Activated naive CD8-positive, alpha-beta T cell treated with anti-CD3 and anti-CD28 coated beads, Interleukin-2, amount 50 U/mL, for 16 hours (primary cell): ENCODE measurements at places on chromosomes 7 and 10.

DNA sequence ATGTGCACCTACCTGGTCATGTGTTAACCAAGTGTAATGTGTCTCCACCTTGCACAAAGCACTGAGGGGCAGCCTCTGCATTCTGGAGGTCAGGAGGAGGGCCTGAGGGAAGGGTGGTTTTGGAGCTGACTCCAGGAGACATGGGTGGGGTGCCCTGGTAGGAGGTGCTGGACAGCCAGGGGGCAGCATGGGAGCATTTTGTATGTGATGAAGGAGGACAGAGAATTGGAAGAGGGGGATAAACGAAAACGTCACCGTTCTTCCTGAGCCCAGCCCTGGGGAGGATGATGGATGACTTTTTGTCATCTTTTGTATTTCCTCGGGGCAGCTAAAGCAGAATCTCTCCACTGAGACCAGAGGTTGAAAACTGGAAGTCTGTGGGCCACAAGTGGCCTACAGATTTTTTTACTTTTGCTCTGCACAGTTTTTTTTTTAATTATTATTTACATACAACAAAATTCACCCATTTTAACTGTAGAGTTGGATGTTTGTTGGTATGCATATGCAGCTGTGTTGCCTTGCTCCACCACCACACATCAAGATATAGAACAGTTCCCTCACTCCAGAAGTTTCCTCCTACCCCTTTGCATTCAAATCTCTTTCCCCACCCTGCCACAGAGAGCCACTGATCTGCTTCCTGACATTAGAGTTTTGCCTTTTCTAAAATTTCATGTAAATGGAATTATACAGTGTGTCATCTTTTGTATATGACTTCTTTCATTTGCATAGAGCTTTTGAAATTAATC, 242.5 kb downstream of the VTI1A start:
- DNase-seq: no peak

DNA sequence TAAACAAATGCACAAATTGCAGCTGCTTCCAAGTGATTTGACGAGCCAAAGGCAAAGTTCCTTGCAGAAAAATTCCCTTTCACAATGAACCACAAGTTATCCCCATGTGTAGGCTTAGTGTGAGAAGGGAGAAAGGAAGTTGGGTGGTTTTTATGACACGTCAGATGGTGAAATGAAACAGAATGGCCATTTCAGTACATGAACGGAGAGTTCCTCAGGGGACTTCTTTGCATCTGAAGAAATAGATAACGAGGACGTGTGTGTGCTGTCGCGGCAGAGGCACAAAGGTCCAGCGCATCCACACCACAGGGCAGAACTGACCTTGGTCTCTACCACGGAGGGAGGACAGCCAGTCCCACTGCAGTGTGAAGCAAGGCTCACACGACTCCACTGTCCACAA, 135.9 kb downstream of the PAXIP1 start:
- DNase-seq: no peak

GRCh38 chr10:70315815-70316214, 32.0 kb upstream of the NPFFR1 start:
- DNase-seq: no peak

DNA sequence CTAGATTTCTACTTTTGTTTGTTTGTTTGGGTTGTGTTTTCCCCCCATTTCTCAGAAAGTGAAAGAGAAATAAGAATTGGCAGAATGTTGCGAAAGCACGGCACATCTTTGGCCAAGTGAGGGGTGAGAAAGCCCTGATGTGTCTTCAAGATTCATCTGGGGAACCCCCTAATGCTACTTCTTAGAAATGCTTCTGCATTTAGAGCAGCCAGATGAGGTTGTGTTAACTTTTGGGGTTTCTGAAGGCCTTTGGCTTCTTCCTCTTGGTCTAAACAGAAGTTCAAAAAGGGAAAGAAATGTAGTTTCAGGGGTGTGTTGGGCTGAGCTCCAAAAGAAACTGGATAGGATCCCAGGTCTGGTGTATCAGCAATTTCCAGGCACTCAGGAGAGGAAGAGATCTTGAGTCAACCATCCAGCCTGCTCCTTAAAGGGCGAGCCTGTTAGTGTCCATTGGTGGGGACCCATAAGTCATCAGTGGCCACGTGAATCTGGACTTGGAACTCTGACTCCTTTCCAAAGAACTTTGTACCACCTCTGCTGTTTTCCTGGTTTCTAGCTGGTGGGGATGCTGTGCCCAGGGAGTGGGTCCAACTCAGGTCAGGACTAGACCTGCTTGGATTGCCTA, 6.5 kb downstream of the DUSP5 start:
- peak; percentile 27 for DNase-seq

- DNase-seq: no peak
These were observed 81.3 kb upstream of the DKK1 start for GRCh38 chr10:52232561-52233350.

DNA sequence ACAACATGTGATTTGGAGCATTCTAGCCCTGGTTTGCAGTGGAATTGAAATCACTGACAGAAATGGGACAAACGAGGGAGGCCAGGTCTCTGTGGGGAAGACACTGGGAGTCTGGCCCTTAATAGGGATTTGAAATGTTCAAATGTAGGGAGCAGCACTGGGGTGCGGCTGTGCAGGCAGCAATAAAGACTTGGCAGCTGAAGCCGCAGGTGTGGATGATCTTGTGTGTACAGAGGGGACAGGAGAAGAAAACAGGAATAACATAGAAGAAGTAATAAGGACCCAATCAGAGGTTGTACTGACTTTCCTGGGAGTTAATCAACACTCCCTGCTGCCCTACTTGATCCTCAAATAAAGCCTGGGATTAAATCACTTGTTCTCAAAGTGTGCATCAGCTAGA, 127.6 kb upstream of the PTN start:
- no peak for DNase-seq

- no peak for DNase-seq
These were observed 72.1 kb upstream of the TNRC18 start for GRCh38 chr7:5495581-5496375.

- no peak for DNase-seq
These were observed 347.2 kb upstream of the TPK1 start for GRCh38 chr7:145183069-145183468.

DNA sequence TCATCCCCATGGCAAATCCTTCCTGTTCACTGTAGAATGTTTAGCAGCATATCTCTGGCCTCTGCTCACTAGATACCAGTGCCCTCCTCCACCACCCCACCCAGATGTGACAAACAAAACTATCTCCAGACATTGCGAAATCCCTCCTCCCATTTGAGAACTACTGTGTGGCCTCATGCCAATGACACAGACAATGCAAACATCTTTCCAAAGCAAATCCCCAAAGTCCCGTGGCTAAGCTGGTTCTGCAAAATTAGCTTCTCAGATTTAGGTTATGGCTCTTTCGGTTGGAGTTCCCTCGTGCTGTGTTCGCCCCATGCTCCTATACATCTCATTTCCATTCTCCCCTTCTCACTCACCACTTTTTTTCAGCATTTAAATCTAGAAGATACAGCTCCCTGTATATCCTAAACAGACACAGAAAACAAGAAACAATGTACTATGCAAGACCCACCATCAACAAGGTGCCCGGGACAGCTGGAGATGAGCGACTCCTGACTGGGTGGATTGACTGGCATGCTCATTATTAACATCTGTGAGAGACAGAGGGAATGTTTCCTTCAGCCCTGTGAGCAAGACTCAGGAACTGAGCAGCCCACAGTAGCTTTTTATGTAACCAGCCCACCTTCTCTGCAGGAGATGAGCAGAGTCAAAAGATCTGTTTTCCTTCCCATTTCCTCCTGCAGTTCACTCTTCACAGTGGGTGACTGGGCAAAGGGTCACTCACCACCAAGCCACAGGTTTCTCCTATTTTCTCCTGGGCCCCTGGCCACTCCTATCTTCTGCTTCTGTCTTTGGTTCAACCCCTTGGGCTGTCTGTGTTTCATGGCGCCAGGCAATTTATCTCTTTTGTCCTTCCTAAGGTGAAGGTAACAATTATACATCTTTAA, 225.7 kb upstream of the AOAH start:
- no peak for DNase-seq

- no peak for DNase-seq
These were observed 694 bp upstream of the WASL start for GRCh38 chr7:123749537-123749857.

DNA sequence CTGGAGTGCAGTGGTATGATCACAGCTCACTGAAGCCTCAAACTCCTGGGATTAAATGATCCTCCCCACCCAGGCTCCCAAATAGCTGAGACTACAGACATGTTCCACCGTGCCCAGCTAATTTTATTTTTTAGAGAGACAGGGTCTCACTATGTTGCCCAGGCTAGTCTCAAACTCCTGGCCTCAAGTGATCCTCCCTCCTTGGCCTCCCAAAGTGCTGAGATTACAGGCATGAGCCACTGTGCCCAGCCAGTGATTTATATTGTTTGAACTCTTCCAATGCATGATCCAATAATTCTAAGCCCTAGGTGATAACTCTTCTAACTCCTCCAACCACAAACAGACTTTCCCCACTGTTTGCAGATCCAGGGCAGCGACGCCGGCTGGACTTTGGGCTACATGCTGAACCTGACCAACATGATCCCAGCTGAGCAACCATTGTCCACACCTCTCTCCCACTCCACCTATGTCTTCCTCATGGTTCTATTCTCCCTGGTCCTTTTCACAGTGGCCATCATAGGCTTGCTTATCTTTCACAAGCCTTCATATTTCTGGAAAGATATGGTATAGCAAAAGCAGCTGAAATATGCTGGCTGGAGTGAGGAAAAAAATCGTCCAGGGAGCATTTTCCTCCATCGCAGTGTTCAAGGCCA, 41.8 kb upstream of the CC2D2B start:
- no peak for DNase-seq

GRCh38 chr10:77716458-77717317, 79.1 kb upstream of the KCNMA1 start:
- DNase-seq: no peak
